Effector CD4-positive, alpha-beta T cell (primary cell): ENCODE measurements at places on chromosomes 11 and 22.

GRCh38 chr11:130211144-130211543 lies 51.6 kb downstream of the ST14 start:
- DNase-seq = no peak

DNA sequence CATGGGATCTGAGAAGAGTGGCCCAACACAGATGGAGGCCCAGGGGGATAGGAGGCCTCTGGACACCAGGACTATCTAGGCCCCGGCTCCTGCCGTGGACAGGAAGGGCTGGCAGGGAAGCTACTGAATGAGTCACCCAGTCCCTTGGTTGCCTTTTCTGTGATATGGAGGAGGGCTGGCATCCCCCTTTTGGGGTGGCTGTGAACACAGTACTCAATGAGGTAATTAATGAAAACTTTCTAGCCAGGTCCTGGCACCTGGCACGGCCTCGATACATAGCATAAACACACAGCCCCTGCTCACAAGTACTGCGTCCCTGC lies 163.2 kb downstream of the CHST1 start:
- no peak for DNase-seq

- no peak for DNase-seq
Observed at GRCh38 chr22:19059481-19060278, 62.5 kb downstream of the DGCR2 start.

GRCh38 chr11:32581556-32581955 lies 2.1 kb upstream of the EIF3M start:
- no peak for DNase-seq

GRCh38 chr11:8829556-8829955 lies 81.4 kb upstream of the AKIP1 start:
- DNase-seq = no peak

GRCh38 chr22:41722496-41722895 lies 23.2 kb downstream of the MEI1 start:
- DNase-seq = no peak

DNA sequence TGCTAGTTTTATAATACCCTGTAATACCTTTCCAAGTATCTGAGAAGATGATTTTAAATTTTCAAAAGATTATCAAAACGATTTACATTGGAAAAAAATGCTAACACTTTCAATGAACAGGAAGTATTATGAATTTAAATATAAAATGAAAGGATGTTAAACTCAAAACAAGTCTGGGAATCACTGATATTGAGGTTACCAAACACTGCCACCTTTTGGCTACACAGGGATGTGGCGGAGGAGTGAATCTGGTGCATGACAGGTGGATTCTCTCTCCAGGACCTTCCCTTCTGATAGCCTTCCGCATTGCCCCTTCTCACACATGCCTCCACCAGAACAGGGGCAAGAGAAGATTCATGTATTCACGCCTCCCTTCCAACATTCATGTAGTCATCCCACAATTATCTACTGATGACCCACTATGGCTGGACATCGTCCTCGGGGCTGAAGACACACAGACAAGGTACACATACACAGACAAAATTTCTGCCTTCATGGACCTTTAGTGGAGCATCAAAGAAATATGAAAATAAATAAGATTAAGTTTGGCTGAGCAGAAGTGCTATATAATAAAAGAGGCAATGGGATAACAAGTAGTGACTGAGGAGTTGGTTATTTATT lies 34.7 kb downstream of the ATG16L2 start:
- DNase-seq = no peak

- DNase-seq = no peak
Observed at GRCh38 chr22:39535357-39535725, 2.8 kb upstream of the RPS19BP1 start.

DNA sequence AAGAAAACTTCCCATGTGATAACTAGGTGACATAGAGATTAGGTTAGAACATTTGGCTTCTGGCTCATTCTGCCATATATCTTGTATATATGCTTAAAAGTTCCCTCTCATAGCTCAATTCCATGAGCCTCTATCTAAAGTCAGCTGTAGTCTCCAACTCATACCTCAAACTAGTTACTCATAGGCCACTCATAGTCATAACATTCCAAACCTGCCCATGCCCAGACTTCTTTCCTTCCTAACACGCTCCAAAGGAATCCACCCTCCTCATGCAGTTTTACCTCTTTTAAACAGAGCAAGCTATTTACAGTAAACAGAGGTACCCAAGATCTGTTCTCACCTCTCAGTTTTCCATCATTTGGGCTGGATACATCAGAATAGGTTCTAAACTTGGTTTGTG lies 39.4 kb downstream of the GLYATL2 start:
- no peak for DNase-seq

DNA sequence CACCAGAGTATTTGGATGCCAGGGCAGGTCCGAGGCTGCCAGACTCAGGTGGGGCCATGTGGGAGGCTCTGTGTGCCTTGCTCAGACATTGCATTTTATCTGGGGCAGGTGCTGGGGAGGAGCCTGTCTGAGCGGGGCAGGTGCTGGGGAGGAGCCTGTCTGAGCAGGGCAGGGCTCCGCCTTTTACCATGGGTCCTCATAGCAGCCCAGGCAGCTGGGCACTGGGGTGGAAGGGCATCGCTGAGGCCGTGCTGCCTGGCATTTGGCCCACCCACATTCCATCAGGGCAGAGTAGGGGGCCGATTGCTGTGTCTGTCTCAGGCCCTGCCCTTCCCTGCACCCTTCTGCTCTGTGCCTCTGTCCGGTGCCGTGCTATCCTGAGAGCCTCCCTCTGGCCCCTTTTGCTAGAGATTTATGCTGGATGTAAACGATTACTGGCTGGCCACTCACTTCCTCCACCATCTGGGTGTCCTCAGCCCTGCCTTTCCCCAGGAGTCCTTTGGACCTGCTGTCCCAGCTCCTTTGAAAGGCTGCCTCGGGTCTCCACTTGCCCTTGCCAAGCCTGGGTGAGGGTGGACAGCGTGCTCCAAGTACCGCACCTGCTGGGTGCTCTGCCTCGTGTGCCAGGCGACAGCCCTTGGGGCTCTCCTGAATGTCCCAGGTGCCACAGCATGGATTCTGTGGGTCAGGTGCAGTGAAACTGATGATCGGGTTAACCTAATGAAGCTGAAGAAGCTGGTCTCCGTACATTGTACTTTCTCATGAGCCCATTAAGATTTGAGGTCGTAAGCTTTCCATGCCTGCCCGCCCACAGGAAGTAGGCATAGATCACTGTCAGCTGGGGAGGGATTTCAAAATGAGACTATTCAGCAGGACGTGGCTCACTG lies 281.6 kb downstream of the TBC1D22A start:
- DNase-seq = no peak

- DNase-seq = no peak
Observed at GRCh38 chr11:62445314-62445740, 26.5 kb downstream of the SCGB1A1 start.

- no peak for DNase-seq
Observed at GRCh38 chr22:48941033-48941902, 886.4 kb downstream of the BRD1 start.

DNA sequence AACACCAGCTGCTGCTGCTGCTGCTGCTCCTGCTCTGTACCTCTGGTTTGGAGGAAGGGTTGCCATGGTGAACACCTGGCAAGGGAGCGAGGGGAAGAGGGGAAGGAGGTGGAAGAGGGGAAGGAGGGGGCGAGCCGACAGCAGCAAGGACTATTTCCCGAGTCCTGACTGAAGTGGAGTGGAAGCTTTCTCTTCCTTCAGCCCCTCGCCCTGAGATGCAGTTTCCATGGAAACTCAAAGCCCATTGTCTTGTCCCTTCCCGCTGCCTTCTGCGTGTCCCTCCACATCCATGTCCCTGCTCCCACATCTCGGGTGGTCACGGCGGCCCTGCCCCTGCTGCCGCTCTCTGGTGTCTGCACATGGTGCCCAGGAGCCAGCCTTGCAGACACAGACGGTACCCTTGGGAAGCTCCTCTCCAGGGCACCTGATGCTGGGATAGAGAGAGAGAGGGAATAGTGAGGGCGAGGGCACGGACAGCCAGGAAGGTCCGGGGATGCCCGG lies 28.6 kb downstream of the FAM83F start:
- no peak for DNase-seq

DNA sequence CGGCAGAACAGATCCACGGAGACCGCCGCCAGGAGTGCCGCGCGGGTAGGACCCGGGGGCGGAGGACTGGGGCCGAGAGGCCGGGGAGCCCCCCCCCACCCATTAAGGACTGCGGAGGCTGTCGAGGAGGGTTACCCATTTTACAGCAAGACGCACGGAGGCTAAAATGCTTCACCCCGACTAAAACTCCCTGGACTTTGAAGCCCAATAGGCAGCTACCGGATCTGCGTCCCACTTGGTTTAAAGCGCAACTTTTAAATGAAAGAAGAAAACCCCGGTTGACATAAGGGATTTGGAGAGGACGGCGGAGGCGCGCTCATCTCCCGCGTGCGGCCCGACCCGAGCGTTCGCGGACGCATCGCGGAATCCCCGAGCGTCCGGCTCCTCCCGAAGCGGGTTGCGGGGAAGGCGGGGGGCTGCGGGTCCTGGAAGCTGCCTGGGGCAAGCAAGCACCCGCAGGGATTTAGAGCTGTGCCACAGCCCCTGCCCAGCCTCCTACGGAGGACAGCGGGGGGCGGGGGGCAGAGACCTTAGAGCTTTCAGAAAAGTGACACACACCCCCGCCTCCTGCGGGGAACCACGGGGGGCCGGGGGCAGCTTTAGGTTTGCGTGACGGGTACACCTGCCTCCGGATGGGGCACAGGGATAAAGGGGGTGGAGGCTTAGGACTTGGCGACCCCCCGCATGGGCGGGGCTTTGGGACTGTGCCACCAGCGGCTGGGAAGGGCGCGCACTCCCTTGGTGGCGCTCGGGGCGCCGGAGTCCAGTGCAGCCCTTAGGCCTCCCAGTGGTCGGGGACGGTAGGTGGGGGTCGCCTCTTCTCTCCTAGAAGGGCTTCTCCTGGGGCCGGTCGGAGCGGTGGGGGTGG lies 760 bp upstream of the CELSR1 start:
- DNase-seq = no peak

GRCh38 chr11:105393326-105393725 lies 216.5 kb upstream of the GRIA4 start:
- no peak for DNase-seq

DNA sequence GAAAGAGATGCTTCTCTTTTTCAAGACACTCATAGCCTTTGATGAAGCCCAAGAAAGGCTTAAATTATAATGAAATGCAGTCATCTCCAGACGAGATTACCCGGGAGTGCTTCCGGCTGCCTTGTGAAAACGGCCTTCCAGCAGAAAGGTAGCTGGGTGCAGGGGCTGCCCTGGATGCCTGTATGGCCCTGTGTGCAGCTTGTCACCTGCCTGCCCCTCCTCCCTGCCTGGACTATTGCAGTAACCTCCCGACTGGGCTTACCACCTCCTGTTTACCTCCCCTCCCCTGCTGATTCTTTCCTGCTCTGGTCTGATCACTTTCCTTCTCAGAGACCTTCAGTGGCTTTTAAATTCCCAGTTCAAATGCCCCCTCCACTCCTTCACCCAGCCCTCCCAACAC lies 126.4 kb upstream of the SYT13 start:
- no peak for DNase-seq

- peak; percentile 31 for DNase-seq
Observed at GRCh38 chr22:41862160-41862529, 29.2 kb downstream of the SREBF2 start.

GRCh38 chr11:46490666-46491065 lies 99.1 kb upstream of the CHRM4 start:
- no peak for DNase-seq

DNA sequence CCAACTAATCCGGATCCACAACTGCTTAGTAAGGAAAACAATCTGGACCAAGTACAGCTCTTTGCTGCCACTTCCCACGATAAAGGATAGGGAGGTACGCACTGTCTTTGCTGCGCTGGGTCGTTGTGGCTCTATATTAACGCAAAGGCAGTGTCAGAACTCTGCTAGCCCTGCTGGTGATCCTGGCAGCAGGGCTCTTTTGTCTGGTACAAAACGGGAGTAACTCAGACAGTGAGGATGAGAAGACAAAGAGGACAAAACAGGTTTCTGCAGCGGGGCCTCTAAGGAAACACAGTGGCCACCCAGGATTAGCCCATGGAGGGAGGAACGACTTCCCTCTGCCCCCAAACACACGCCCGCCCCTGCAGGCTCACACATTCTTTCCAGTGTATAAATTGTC lies 26.1 kb downstream of the GAL start:
- no peak for DNase-seq

DNA sequence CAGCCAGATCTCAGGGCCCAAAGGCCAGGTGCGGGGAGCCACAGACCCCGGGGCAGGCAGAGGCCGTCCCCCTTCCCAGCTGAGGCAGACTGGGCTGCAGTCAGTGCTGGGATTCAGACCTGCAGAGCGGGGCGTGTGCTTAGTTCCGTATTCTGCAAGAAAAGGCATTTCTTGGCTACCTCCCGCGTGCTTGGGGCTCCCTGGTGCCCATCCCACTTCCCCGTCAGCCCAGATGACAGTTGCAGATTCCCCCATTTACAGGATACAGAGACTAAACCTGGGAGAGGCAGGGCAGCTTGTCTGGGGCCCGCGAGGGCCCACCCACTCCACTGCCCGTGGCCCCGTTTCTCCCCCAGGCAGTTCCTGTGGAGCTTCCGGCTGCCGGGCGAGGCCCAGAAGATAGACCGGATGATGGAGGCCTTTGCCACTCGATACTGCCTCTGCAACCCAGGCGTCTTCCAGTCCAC lies 18.3 kb downstream of the CYTH4 start:
- peak; percentile 40 for DNase-seq

GRCh38 chr11:65947603-65948125 lies 2.4 kb downstream of the TSGA10IP start:
- no peak for DNase-seq

GRCh38 chr11:111303461-111303860 lies 5.1 kb downstream of the POU2AF3 start:
- no peak for DNase-seq

DNA sequence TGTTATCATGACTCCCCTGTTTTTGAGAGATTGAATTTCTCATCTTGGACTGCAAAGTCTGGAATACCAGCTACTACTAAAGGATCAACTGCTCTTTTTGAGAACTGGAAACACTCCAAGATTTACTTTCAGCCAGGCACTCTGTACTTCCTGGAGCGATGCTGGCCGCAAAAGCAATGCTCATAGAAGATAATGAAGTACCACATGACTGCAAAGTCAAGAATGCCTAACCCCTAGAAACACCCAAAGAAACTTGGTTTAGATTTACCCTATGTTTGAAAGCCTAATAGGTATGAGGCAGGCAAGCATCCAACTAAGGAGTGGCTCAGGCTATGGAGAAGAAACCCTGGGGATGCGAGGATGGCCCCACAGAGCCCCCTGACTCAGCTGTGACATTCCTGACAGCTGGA lies 47.7 kb upstream of the ARHGAP20 start:
- no peak for DNase-seq

GRCh38 chr11:118913411-118914125 lies 12.2 kb downstream of the BCL9L start:
- DNase-seq = no peak

DNA sequence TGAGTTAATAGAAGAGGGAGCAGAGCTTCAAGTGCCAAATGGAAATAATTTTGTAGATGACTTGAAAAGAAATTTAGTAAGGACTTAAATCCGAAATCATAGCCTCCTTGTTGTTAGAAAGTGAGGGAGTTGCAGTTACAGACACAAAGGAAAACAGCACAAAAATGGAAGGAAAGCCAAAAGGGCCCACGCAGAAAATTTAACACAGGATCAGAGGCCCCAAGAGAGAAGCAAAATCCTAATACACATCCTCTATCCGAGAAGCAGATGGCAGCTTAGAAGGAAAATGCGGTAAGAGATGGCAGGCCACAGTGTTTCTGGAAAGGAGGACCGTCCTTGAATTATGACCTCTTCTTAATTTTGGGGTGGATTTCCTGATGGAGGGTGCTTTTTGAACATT lies 48.7 kb upstream of the SYT13 start:
- DNase-seq = no peak

GRCh38 chr11:79940165-79940564 lies 499.3 kb upstream of the TENM4 start:
- DNase-seq = no peak

- DNase-seq = no peak
Observed at GRCh38 chr11:93497596-93497995, 45.6 kb downstream of the SMCO4 start.
